Neural cell (in vitro differentiated cells): ENCODE measurements at places on chromosomes 7 and 10. TPM values are rescaled to one million over a fixed set of nuclear protein-coding genes. Genes with fewer than 3 reads are reported as not detected.

RSU1 gene
- 18.7 and 22.2 TPM in 2 replicates for polyA plus RNA-seq

HERC4 gene
- 45.6 and 52.5 TPM in 2 replicates for polyA plus RNA-seq

FOXK1 gene
- 7.4 and 7.7 TPM in 2 replicates for polyA plus RNA-seq

TMEM229A gene
- 0.31 and 0.94 TPM in 2 replicates for polyA plus RNA-seq

RET gene
- 1.5 and 1.7 TPM in 2 replicates for polyA plus RNA-seq

DRGX gene
- not detected in 2 replicates for polyA plus RNA-seq

TET1 gene
- 3.6 and 5.2 TPM in 2 replicates for polyA plus RNA-seq

STEAP1B gene
- 0.51 TPM in 1 of 2 replicates, not detected in the other for polyA plus RNA-seq

FAS gene
- 1.2 and 2.5 TPM in 2 replicates for polyA plus RNA-seq

CARD11 gene
- not detected in 2 replicates for polyA plus RNA-seq

IFIT1B gene
- polyA plus RNA-seq: not detected in 2 replicates

SAMD9L gene
- 0.10 TPM in 1 of 2 replicates, not detected in the other for polyA plus RNA-seq

NPC1L1 gene
- polyA plus RNA-seq: 0.20 TPM in 1 of 2 replicates, not detected in the other

IQCE gene
- 15.2 and 21.2 TPM in 2 replicates for polyA plus RNA-seq

GRID2IP gene
- polyA plus RNA-seq: 0.32 TPM in 1 of 2 replicates, not detected in the other

ANKRD7 gene
- polyA plus RNA-seq: not detected in 2 replicates

TRPV5 gene
- polyA plus RNA-seq: 0.52 TPM in 1 of 2 replicates, not detected in the other

KIAA1549 gene
- 14.1 and 14.8 TPM in 2 replicates for polyA plus RNA-seq

DENND2A gene
- 21.7 and 24.5 TPM in 2 replicates for polyA plus RNA-seq

CTTNBP2 gene
- 35.2 and 53.5 TPM in 2 replicates for polyA plus RNA-seq

TOMM7 gene
- 216 and 241 TPM in 2 replicates for polyA plus RNA-seq

LRRC4 gene
- 15.7 and 15.8 TPM in 2 replicates for polyA plus RNA-seq

POM121 gene
- 5.3 and 5.9 TPM in 2 replicates for polyA plus RNA-seq

FXYD4 gene
- not detected in 2 replicates for polyA plus RNA-seq

BTBD16 gene
- polyA plus RNA-seq: not detected in 2 replicates

NRG3 gene
- 12.7 and 14.0 TPM in 2 replicates for polyA plus RNA-seq

FGL2 gene
- polyA plus RNA-seq: 0.10 and 0.22 TPM in 2 replicates

PRKCQ gene
- 0.26 and 0.61 TPM in 2 replicates for polyA plus RNA-seq

TES gene
- 19.8 and 38.0 TPM in 2 replicates for polyA plus RNA-seq

INA gene
- 349 and 379 TPM in 2 replicates for polyA plus RNA-seq

CRHR2 gene
- 0.15 and 0.42 TPM in 2 replicates for polyA plus RNA-seq

CYP51A1 gene
- polyA plus RNA-seq: 118 and 137 TPM in 2 replicates
